ENCODE measurements at places on chromosomes 2 and 18.
A peak's percentile ranks its signal among the peaks of the same experiment; 100 is the strongest.

DNA sequence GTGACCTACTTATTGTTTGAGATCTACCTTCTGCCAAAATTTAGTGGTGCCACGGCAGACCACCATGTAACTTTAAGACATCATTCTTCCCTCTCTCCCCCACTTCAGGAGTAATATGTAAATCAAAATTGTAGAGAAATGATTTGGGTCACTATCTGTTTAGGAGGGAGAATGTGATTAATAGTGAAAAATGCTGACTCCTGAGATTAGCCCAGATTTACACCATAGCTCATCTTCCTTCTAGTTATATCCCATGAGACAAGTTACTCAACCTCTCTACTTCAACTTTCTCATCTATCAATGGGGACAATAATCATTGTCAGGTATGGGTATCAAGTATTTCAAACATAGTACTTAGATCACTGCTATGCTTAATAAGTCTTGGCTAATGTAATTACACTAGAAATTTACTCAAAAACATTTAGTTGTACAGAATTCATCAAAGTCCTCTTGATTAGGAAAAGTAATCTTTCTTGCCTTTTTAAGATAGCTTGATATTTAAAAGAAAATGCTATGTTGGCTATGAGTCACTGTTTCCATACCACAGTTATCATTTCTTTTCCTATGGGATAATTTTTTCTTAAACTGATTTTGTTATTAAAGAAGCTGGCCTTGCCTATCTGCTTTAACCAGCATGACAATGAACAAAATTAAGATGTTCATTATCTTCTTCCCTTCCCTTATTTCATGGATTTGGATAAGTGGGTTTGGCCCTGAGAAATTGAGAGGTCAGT is 1038.9 kb upstream of the ZEB2 start:
- no peak for DNase-seq
- H3K27me3 ChIP-seq, result no peaks in the 10 kb centered on the region
- no peak overlapping the region for H3K27ac ChIP-seq
- H3K36me3 ChIP-seq, result no peaks in the 10 kb centered on the region

- no peak overlapping the region for H3K4me3 ChIP-seq
- DNase-seq, result no peak
- no peak overlapping the region for H3K27ac ChIP-seq
- H3K36me3 ChIP-seq, result no peaks in the 10 kb centered on the region
- H3K4me1 ChIP-seq, result no peaks in the 10 kb centered on the region
Measured at GRCh38 chr18:40751186-40751585, 1203.8 kb upstream of the PIK3C3 start.

DNA sequence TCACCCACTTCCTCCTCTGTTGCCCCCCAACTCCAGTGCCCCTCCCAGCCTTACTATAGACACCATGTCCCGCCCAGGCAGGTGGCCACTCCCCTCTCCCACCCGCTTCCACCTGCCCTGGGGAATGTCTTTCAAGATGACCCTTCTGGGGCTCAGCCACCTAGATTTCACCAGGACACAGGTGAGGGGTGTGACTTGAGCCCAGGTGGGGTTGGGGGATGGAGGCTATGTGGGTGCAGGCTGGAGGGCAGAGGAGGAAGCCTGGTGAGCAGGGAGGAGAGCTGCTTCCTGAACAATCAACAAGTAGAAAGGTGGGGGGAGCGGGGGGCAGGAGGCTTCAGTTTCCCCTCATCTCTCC is 8.7 kb downstream of the ADRA2B start:
- no peaks in the 10 kb centered on the region for H3K27me3 ChIP-seq
- no peak overlapping the region for H3K4me3 ChIP-seq
- peaks cover 56% of the 10 kb centered on the region for H3K4me1 ChIP-seq
- no peaks in the 10 kb centered on the region for H3K36me3 ChIP-seq
- no peak for DNase-seq
- peak overlapping the region; percentile 97 for H3K27ac ChIP-seq

DNA sequence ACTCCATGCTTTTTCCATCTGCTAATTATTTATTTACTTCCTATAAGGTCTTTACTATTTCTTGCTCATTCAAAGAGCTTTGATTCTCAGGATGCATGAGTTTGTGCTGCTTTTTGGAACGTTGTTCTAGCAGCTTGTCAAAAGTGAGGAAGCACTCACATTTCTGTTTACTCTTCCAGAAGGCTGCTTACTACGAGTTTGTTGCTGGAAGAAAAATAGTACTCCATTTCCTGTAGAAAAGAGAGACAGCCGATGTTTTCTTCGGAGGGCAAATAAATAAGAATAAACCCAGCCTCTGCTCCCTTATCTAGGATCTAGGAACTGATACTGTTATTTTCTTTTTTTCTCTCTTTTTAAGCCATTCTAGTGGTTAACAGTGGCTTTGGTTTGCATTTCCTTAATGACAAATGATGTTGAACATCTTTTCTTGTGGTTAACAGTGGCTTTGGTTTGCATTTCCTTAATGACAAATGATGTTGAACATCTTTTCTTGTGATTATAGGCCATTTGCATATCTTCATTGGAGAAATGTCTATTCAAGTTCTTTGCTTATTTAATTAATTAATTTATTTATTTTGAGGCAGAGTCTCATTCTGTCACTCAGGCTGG is 20.5 kb downstream of the CYP27A1 start:
- no peak for DNase-seq
- H3K27me3 ChIP-seq, result no peaks in the 10 kb centered on the region
- peak overlapping the region; percentile 65 for H3K27ac ChIP-seq
- no peak overlapping the region for H3K4me3 ChIP-seq
- peaks cover 63% of the 10 kb centered on the region for H3K4me1 ChIP-seq

DNA sequence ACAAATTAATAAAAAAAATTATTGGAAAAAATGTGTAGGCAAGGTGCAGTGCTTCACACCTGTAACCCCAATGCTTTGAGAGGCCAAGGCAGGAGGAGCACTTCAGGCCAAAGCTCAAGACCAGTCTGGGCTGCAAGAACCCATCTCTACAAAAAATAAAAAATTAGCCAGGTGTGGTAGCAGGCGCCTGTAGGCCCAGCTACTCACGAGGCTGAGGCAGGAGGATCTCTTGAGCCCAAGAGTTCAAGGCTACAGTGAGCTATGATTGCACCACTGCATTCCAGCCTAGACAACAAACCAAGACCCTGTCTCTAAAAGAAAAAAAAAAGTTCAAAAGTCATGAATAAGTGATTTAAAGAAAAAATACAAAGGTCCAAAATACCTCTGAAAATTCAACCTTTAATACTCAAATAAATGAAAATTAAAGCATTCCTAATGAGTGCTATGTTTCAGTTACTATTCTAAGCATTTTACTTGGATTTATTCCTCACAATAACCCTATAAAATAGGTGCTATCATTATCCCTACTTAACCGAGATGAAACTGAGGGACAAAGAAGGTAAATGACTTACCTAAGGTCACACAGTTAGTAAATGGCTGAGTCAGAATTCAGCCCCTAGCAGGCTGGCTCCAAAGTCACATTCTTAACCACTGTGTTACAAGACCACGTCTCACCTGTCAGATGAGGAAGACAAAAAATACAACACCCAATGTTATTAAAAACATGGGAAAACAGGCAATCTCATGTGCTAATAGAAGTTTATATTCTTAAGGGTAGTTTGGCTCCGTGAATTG is 36.4 kb upstream of the PCBP1 start:
- no peaks in the 10 kb centered on the region for H3K4me1 ChIP-seq
- no peak overlapping the region for H3K27ac ChIP-seq
- no peak overlapping the region for H3K4me3 ChIP-seq
- no peaks in the 10 kb centered on the region for H3K27me3 ChIP-seq
- DNase-seq, result no peak
